ENCODE measurements at places on chromosomes 7 and 10.

DNA sequence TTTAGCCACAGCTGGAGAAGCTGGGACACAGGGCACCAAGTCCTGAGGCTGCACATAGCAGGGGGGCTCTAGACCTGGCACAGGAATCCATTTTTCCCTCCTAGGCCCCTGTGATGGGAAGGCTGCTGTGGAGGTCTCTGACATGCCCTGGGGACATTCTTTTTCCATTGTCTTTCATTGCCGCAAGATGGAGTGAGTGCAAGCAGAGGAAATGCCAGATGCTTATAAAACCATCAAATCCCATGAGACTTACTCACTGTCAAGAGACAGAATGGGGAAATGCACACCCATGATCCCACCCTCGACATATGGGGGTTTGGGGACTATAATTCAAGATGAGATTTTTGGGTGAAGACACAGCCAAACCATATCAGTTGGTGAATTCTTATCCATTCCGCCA lies 94.7 kb upstream of the FERD3L start:
- no peak for DNase-seq

DNA sequence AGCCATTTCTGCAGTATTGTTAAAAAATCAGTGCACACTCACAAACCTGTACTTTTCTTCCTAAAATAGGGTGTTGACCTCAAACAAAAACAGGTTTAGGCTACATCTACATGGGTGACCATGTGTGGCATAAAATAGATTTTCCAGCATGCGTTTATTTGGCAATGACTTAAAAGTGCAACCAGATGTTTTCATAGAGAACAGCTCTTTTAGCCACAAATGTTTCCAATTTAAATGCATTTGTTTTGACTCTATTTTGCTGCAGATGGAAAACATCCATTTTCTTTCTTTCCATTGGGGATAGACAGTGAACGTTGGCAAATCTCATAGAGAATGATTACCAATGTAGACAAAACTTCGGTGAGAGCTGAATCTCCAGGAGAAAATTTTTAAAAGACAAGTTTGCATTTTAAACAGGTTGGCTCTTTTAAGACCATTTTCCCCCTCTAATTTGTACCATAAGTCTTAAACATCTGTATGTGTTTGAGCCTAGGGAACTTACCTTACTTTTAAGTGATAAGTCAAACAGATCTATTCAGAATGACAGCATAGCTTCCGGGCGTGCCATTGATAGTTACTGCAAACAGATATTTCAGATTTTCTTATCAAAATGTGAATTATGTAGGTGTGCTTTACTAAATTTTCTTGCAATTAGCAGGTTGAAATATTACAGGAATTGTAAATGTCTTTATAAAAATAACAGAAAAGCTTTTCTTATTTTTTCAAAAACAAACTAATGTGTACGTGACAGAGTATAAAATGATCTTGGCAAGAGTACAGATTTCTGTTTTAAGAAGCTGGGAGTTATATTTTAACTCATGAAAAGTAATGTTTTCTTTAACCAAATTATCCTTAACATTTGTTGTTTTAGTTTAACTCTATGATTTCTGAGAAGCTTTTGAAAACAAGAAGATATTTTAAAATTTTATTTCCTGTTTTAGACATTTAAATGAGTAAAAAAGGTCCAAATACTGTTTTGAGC lies 144.9 kb downstream of the HGF start:
- no peak for DNase-seq

GRCh38 chr7:44327981-44328380 lies 2.6 kb upstream of the CAMK2B start:
- DNase-seq: no peak

GRCh38 chr10:50332108-50332842 lies 81.0 kb upstream of the ASAH2 start:
- no peak for DNase-seq

GRCh38 chr10:77926566-77927401 lies at the start of gene DLG5:
DLG5 (minus strand) TSS chr10:77926755; CDS start chr10:77926520, 235 bp downstream.
- DNase-seq: peak; percentile 86

DNA sequence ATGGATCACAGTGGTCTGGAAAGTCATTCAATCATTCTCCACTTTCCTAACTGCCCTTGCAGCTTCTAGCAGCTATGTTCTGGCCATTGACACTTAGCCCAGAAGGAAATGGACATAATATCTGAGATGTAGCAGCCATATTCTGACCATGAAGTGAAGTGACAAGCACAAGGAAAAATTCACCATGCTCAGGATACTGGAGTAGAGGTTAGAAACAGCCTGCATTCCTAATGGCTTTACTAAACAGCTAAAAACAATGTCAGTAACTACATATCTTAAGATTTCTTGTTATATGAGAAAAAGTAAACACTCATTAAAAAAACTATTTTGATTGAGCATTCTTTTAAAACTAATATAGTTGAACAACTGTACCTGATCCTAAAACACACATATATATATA lies 443.8 kb downstream of the MAGI2 start:
- no peak for DNase-seq

- no peak for DNase-seq
These were observed 685.4 kb upstream of the MBL2 start for GRCh38 chr10:53458007-53458406.

DNA sequence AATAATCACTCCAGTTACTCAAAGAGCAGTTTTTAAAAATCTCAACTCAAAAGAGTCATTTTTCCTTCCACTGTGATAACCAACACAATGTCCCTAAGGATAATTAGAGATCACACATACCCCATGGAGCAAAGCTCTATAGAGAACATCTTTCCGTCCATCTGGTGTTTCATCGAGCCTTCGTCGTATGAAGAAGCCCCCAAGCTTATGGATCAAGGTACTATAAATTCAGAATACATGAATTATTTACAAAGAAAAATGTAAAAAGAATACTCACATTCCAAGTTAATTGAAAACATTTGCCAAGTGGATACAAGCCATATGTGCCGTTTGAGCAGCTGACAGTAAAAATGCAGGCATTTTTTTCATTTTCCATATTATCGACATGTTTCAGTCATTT lies 14.8 kb downstream of the GPAM start:
- DNase-seq: no peak

GRCh38 chr7:36019980-36020379 lies 133.1 kb upstream of the EEPD1 start:
- no peak for DNase-seq

- no peak for DNase-seq
These were observed at the start of gene MEST for GRCh38 chr7:130491841-130492522. MEST (plus strand) TSS chr7:130492085; CDS start chr7:130492314, 229 bp downstream.

DNA sequence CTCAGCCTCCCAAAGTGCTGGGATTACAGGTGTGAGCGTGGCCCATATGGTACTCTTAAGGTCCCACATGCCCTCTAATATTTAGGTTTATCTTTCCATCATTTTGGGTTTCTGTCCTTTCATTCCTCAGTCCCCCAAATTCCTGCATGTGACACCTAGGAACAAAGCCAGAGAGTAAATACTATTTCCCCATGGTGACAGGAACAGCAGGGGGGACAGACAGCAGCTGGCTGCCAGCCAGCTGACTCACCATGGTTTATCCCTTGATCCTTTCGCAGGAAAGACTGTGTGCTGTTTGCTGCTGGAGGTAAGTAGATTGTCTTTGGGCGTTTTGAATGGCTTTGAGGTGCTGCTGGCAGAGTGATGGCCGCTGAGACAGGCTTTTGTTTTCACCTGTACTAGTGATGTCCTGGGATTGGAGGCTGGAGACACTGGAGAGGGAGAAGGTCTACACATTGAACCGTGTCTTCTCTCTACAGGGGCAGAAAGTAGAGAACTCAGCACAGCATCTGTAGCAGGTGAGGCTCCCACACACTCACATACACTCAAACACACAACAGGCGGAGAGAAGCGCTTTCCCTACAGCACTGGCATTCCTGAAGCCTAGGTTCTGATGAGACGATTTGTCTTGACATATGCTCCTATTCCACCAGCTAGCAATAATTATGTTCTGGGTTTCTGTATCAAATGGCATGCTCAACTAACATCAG lies 83.7 kb upstream of the EFCAB10 start:
- DNase-seq: peak; percentile 55

GRCh38 chr7:74006032-74006431 lies 21.9 kb upstream of the ELN start:
- DNase-seq: no peak

GRCh38 chr7:12685550-12685949 lies 1.9 kb upstream of the ARL4A start:
- peak; percentile 21 for DNase-seq

DNA sequence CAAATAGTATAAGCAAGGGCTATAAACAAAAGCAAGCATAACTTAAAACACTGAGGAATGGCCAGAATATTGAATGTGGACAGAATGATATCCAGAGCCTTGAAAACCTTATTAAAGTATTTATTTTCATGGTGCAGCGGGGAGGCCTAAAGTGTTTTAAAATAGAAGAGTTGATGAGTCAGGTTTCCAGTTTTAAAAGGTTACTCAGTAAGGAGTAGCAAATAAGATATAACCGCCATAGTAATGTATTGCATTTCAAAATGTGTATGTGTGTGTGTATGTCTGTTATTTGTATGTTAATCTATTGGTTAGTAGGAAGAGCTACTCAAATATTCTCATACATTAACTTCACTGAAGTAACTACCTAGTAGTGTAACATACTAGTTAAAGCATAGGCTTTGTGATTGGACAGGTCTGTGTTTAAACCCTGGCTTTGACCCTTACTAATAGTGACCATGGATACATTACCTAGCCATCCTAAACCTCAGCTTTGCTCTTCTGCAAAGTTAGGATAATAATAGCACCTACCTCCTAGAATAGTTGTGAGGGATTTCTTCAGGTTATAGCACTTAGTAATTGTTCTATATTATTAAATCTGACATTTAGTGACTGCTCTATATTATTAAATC lies 16.9 kb downstream of the CUTC start:
- DNase-seq: no peak

DNA sequence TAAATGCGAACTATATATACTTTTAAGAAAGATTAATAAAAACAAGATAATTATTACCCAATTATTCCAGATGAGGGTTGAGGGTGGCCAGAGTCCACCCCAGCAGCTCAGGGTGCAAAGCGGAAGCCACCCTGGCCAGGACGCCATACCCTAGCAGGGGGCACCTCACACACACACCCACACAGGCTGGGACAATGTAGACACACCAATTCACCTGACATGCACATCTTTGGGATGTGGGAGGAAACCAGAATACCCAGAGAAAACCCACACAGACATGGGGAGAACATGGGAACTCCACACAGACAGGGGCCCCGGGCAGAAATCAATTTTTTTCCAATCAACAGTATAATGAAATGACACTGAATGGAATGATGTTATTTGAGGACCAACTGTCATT lies 86.0 kb downstream of the RTKN2 start:
- no peak for DNase-seq

DNA sequence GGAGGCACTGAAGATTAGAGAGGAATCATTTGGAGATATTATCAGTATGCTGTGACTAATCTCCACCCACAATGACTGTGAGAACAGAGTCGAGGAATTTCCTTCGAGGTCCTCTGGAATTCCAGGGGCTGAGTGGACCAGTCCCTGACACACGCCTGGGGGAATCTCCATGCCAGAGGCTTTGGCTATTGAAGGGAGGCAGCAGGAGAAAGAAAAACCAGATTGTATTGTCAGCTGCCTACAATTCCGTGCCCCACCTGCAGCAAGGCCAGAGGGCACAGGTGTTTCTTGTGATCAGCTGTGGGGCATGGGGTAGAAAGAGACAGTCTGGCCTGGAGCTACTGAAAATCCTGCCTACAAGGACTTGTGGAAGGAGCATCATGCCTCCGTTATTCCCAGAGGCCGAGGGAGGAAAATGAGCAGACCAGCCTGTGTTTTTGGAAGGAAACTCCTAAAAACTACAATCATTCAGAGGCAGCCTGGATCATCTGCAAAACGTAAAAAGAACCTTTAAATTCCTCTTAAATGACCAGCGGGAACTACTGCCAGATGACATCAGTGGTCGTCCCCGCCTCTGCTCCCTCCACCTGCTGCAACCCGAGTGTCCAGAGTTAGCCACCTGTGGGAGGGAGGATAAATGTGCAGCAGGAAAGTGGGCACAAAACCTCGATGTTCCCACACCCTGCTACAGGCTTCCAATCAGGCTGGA lies 25.4 kb upstream of the ANK3 start:
- DNase-seq: peak; percentile 30

- DNase-seq: no peak
These were observed 351.5 kb upstream of the AUTS2 start for GRCh38 chr7:69246758-69247157.

GRCh38 chr10:30455816-30456215 lies 21.8 kb downstream of the MAP3K8 start:
- no peak for DNase-seq

DNA sequence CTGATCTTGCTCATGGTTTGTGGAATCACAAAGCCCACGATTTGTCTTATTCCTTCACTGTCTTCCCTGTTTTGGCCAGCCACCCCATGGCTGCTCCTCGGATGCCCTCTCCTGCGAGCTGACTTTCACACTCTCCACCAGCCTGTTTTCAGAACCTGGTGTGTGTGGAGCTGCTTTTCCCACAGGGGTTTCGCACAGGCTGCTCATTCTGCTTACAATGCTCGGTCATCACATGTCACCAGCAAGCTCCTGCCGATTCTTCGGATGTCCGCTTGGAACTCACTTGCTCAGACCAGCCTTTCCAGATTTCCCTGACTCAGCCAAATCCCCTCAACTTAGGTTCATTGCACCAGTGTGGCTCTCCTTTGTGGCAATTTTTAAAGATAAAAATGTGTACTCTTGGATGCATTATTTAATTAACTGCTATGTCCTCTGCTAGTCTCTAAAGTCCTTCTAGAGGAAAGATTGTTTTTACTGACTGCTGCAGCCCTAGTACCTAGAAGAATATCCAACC lies 1018.6 kb upstream of the LRRTM3 start:
- DNase-seq: peak; percentile 9

DNA sequence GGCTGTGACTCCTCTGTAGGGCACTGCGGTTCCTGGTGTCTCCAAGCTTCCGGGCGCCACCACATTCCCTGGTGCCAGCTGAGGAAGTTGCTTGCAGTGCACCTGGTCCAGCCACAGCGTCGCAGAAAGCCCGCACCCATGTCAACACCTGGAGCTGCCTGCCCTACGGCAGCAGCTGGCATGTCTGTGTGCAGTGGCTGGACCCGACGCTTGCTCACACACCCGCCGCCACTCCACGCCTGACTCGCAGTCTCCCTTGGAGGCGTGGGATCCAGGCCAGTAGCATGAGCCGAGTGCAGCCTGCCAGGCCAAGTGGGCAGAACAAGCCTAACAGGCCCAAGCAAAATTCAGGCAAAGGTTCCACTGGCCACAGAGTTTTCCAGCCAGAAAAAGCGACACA lies 118.1 kb upstream of the PHF14 start:
- DNase-seq: no peak

- no peak for DNase-seq
These were observed 46.2 kb downstream of the NOC3L start for GRCh38 chr10:94316560-94316959.

GRCh38 chr10:129912166-129912917 lies 51.7 kb downstream of the EBF3 start:
- no peak for DNase-seq
